ENCODE measurements at places on chromosomes 2 and 18.
A peak's percentile ranks its signal among the peaks of the same experiment; 100 is the strongest.

DNA sequence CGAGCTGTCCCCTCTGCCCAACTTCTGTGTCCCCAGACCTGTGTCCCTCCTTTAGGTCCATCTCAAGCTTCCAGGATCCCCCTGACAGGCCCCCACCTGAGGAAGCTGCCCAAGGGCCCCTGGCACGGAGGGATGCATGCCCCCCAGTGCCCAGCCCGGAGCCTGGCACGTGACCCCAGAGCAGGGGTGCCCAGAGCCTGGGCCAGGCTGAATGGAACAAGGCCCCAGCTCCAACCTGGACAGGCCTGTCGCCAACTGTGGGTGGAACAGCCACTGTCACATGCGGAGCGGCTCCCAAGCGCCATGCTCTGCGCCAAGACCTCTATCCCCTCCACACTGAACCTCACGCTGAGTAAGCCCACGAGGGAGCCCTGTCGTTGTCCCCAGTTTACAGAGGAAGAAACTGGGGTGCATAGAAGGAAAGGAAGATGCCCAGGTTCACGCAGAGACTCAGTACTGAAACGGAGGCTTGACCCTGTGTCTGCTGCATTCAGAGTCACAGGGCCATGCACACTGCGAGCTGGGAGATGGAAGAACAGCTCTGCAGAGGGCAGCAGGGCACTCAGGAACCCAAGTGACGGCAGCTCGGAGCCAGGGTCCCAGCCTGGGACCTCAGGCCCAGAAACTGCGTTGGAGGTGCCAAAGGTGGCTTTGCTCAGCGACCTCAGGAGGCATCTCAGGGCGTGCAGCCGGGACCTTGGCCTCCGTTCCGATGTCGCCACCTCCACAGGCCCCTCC lies 5.5 kb upstream of the ECEL1 start:
- DNase-seq, result no peak

- no peak for DNase-seq
These were observed 56.2 kb downstream of the STRADB start for GRCh38 chr2:201507725-201508124.

DNA sequence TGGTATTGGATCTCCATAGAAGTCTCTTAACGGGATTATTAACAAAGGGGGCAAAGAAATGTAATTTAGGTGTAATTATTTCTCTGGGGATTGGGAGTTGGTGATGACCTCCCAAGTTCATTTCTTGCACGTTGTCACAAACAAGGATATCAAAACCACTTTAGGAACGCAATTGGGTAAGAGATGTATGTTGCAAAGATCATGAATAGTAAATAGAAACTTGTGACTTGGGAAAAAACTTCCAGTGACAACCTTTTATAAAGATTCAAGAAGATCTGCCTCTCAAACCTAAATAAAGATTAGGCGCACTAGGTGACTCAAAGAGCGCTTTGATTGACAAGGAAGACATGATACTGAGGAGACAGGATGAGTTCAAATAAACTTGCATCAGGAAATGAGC lies 127.8 kb upstream of the TRIB2 start:
- no peak for DNase-seq

DNA sequence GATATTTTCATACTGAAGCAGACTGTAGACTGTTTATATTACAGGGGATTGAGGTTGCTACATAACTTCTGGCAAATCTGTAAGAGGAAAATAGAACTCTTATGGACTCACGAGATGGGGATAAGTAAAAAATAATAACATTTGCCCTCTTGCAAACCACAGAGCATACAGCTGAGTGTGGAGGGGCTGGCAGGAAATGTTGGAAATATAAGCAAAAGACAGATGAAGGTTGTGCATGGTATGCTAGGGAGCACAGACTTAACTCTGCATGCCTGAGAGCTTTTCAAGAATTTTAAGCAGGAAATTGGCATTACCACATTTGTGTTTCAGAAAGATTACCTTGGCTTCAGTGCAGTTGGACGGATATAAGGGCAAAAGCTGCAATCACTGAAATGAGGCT lies 411.1 kb downstream of the RAD51AP2 start:
- DNase-seq, result peak; percentile 17

GRCh38 chr18:22020127-22020866 lies 149.1 kb upstream of the GATA6 start:
- no peak for DNase-seq

GRCh38 chr2:123840016-123840415 lies 185.1 kb upstream of the CNTNAP5 start:
- no peak for DNase-seq

DNA sequence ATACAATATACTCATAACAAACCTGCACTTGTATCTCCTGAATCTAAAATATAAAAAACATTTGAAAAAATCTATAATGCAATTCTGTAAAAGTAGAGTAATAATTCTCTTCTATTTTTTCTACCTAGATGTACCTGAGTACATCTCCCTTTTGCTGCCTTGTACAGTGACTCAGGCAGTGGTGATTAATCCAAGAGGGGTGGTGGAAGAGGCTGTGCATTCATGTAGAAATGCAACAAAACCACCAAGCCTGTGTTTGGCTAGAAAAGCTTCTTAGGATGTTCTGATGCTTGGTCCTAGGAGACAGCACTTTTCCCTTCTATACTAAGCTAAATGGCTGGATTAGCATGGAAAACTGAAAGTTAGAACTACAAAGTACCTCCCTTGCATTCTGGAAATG lies 245.8 kb downstream of the DPP10 start:
- no peak for DNase-seq

DNA sequence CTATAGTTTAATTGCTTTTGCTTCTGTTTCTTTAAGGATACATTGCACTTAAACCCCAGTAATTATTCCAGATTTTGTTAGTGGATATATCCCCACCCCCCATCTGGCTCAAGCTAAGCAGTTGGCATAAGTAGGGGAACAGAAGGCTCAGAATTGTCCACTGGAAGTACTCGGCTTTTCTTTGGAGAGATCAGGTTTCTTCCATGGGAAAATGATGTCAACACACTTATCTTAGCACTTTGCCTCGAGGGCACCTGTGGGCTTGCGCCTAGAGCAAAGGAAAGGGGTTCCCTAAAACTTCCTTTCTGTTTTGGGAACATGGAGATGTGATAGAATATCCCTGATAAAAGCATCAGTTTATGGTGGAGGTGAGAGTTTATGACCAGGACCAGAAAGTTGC lies 130.6 kb downstream of the FMNL2 start:
- DNase-seq, result no peak

GRCh38 chr2:45712570-45712969 lies 61.1 kb downstream of the PRKCE start:
- DNase-seq, result no peak

- no peak for DNase-seq
These were observed 11.1 kb downstream of the KLF11 start for GRCh38 chr2:10054424-10054823.

- DNase-seq, result no peak
These were observed 192.9 kb upstream of the NRXN1 start for GRCh38 chr2:51224790-51225189.

- peak; percentile 91 for DNase-seq
These were observed 176.0 kb downstream of the ACKR3 start for GRCh38 chr2:236745420-236746210.

- DNase-seq, result no peak
These were observed 23.5 kb upstream of the DNMT3A start for GRCh38 chr2:25365241-25365640.

DNA sequence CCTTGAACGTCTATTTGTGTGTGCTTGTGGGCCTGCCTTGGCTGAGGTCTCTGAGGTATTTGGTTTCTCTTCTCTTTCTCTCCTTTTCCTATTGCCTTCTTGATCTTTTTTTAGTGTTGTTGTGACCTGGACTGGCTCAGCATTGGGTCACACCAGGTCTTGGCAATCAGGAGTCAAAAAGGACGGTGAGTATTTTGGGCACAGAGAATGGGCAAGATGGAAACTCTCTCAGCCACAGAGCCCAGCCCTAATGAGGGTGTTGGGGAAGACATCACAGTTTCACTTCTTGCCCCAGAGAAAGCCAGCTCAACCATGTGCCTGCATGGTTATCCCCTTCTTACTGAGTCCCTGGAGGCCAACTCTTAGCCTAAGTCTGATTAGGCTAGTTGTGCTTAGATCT lies 13.7 kb upstream of the INO80C start:
- no peak for DNase-seq

DNA sequence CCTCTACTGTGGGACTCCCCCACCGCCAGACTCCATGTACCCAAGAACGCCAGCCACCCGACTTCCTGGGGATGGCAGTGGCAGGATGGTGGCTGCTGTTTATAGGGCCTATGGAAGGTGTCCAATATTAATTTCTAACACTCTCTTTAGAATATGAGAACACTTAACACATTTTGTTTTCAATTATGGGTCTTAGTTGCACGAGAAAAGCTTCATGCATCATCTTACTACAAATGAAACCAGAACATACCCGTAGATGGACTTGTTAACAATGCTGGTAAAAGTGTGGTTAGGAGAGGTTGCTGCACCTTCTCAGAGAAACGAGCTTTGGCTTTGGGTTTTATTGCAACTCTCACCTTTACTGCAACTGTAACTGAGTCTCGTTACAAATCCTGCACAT lies 335.6 kb upstream of the ID2 start:
- DNase-seq, result no peak

- no peak for DNase-seq
These were observed 122.8 kb downstream of the NRP2 start for GRCh38 chr2:205805136-205805535.

GRCh38 chr2:68936427-68936826 lies 16.3 kb downstream of the GKN2 start:
- DNase-seq, result peak; percentile 64

DNA sequence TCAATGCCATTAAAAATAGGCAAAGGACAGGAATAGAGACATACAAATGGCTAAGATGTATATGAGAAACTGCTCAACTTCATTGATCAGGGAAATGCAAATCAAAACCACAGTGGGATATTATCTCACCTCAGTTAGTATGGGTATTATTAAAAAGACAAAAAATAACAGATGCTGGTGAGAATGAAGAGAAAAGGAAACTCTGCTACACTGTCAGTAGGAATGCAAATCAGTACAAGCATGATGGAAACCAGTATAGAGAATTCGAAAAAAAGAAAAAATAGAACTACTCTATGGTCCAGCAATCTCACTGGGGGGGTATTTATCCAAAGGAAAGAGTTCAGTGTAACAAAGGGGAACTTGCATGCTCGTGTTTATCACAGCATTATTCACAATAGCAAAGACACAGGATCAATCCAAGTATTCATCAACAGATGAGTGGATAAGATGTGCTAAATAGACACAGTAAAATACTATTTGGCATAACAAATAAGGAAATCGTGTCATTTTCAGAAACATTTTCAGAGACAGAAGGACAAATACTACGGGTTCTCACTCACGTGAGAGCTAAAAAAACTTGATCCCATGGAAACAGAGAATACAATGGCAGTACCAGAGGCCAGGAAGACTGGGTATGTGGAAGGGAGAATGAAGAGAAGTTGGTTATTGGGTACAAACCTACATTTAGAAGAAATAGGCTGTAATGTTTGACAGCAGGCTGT lies 60.6 kb downstream of the CCDC74A start:
- DNase-seq, result no peak

GRCh38 chr18:73990258-73990657 lies 157.4 kb downstream of the FBXO15 start:
- DNase-seq, result peak; percentile 7

DNA sequence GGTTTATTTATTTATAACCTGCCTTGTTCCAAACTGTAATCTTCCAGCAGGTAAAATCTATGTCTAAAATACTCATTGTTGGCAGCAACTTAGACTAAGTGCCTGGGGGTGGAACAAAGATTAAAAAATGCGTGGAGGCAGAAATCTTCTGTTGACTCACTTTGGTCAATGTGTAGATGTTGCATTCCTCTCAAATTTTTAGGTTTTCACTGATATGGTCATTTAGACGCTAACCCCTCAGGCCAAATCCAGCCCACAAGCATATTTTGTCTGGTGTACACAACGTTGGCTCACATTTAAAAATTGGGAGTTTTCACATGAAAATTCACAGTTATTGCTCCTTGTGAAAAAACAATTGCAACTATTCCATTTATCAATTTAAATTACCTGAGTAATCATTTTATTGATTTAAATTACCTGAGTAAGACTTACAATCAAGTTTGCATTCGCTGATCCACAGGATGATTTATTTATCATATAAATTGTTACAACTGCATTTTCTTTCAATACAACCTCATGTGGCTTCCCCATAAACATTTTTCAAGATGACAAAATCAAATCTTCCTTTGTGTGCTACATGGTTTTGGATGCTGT lies 564.2 kb downstream of the TSN start:
- no peak for DNase-seq
